Left lung (tissue), 14 donors: ENCODE measurements at places on chromosomes 7 and 10.
A peak's percentile ranks its signal among the peaks of the same experiment; 100 is the strongest.

GRCh38 chr10:11881030-11881476, 57.9 kb downstream of the PROSER2 start:
- no peak for DNase-seq

GRCh38 chr10:132464256-132465192, 67.5 kb downstream of the PWWP2B start:
- peak; percentile 64 for DNase-seq

DNA sequence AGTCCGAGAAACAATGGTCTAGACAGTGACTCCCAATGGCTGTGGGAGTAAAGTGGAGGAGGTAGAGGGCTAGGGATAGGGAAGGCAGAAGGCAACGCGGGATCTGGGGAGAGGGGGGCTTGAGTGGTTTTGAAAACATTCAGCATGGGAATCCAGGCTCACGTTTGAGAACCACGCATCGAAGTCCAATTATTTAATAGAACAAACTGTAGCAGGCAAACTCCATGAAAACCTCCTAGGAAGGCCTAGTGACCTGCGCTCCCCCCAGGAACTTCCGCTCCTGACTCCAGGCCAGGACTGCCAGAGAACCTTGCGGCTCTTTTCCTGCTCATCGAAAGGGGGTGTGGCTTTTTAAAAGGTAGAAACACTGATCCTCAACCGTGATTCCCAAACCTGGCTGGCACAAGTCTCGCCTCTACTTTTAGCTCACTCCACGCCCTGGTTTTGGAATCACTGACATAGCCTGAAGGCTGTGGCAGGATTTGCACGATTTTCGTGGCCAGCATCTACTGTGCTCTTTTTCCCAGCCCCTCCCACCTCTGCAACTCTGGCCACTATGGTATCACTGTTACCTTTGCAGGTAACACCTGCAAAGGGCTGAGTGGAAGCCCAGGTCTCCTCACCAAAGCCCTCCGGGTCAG, 43.4 kb downstream of the MYOF start:
- DNase-seq, result no peak

DNA sequence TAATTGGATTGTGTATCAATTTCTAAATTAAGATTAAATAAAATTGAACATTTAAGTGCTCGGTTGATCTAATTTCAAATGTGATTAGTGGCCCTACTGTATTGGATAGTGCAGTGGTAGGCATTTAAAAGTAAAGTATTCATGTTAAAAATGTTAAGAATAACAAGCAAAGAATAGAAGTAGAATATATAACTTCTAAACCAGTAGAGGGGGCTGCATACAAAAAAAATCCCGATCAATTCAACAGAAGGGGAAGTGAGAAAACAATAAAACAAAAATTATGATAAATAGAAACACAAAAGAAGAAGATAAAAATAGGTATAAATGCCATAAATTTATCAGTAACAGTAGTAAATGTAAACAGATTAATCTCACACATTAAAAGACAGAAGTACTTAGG, 24.9 kb upstream of the WDFY4 start:
- DNase-seq, result no peak

DNA sequence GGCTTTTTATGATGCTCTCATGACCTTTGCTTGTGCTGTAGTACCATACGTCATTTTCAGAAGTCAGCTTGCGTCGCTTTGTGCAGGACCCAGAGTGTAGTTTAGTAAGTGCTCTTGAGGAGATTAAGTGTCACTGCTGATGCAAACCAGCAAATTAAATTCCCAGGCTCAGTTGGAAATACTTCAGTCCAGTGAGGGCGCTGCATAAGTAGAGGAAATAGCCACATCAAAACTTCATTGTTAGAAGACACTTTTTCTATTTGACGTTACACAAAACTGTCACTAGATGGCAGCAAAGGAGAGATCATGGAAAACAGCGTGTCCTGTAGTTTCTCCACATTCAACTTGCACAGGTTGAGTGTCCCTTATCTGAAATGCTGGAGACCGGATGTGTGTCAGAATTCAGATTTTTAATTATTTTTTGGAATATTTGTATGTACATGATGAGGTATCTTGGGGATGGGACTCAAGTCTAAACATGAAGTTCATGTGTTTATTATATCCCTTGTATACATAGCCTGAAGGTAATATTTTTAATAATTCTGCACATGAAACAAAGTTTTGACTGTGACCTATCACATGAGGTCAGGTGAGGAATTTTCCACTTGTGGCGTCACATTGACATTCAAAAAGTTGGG, 7.9 kb downstream of the ZNF22 start:
- peak; percentile 78 for DNase-seq

GRCh38 chr7:30252885-30253795, 31.3 kb upstream of the ZNRF2 start:
- DNase-seq, result peak; percentile 61

- no peak for DNase-seq
Observed at GRCh38 chr7:118477036-118477435, 252.5 kb downstream of the ANKRD7 start.

GRCh38 chr10:5692461-5693358, 8.1 kb downstream of the TASOR2 start:
- peak; percentile 61 for DNase-seq

DNA sequence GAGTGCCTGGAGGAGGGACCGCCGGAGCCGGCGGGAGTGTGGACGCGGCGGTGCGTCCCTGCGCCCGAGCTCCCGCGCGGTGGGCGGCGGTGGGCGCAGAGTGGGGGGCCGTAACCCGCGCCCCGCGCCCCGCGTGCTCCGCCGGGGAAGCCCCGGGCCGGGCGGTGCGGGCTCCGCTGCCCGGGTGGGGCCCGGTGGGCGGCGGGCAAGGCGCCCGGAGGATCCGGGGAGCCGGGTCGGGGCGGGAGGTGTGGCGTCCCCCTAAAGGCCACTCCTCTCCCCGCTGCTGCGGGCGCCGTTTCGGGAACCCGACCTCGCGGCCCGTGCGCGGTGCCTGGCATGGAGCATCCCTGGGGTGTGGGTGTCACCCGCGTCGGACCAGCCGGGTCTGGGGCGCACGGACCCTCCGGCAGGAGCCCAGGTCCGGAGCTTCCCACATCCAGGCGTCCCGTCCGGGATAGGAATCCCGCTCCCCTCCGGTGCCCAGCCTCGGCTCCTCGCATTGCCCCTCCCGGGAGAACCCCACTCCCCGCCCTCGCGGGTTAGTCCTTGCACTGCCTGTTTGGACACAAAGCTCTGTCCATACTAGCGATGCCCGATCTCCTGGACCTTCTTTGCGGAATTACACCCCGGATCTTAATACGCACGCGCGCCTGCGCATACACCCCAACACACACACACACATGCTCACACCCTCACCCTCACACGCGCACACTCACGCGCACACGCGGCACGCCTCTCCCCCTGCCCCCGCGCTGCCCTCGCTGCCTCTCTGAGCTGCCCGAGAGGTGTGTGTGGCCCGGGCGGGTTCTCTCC, 723 bp downstream of the MTURN start:
- peak; percentile 78 for DNase-seq

DNA sequence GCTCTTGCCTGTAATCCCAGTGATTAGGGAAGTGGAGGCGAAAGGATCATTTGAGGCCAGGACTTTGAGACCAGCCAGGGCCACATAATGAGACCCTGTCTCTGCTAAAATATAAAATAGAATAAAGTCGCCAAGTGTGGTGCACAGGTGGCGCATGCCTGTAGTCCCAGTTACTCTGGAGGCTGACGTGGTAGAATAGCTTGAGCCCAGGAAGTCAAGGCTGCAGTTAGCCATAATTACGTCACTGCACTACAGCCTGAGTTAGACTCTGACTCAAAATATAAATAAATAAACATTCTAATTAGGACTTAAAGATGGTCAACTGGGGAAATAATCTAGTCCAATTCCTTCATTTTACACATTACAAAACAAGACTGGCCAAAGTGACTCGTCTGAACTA, 768 bp downstream of the CHCHD2 start:
- DNase-seq, result no peak

GRCh38 chr10:31607481-31607880, 288.5 kb downstream of the ZEB1 start:
- no peak for DNase-seq

GRCh38 chr7:137354961-137355360, 11.4 kb upstream of the PTN start:
- no peak for DNase-seq

DNA sequence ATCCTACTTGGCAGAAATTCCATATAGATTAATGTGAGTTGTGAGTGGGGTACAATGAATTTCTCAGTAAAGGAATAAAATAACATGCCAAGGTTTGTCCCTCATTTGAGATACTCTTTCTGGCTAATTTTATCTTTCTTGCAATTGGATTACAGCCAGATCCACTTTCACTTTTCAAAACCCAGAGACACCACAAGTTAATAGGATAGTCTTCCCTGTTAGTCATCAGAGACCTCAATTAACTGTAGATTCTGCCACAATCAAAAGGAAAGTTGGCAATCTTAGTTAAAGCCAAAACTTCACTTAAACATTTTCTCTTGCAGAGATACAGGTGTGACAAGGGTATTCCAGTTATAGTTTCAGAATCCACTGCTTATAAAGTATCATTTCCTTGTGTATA, 91.4 kb upstream of the PHYHIPL start:
- no peak for DNase-seq

DNA sequence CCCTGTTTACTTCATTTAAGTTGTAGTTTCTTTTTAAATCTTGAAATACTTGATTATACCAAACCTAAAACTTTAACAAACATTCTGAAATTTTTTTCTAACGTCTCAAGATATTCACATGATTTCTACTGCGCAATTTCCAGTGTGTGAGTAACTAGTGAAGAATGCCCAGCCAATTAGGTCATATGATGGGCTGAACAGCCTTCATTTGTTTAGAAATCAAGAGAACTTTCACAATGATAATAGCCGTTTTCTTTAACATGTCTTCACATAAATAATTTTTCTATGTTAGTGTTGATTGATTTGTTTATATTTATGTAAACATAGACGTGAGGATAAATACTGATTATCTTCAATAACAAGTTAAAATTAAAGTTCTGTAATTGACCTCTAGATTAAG, 21.8 kb downstream of the STAM start:
- peak; percentile 78 for DNase-seq

DNA sequence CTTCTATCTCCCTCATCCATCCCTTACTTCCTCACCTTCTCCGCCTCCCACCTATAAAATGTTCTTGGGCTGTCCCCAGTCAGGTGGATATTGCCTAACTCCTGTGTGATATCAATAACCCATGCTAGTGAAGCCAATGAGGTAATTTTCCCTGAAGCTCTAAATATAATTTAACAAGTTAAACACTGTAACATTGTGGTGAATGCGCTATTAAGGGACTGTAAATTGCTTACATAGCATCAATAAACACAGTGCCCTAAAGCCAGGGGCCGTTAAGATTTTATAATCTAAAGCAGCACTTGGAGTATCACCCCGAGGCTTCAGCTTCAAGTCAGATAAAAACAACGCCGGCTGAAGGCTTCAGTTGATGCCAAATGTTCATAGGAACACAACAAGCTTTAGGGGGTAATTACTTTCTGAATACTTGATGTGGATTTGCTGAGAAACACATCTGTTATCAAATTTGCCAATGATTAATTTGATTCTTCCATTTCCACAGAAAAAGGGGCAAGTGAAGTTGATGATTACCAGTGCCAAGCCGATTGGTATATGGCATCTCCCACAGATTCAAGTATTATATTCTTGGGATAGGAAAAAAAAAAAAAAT, 138.4 kb downstream of the CREB5 start:
- no peak for DNase-seq

- no peak for DNase-seq
Observed at GRCh38 chr7:128885370-128886187, 22.9 kb downstream of the ATP6V1F start.

GRCh38 chr7:80307227-80307856, 172.7 kb downstream of the GNAI1 start:
- DNase-seq, result no peak

- no peak for DNase-seq
Observed at GRCh38 chr7:148914208-148914777, 30.2 kb upstream of the EZH2 start.

- no peak for DNase-seq
Observed at GRCh38 chr10:80702143-80702542, 164.4 kb downstream of the SH2D4B start.

GRCh38 chr10:75744261-75744660, 312.8 kb downstream of the LRMDA start:
- DNase-seq, result peak; percentile 47

- no peak for DNase-seq
Observed at GRCh38 chr7:110977127-110977737, 113.7 kb upstream of the LRRN3 start.

DNA sequence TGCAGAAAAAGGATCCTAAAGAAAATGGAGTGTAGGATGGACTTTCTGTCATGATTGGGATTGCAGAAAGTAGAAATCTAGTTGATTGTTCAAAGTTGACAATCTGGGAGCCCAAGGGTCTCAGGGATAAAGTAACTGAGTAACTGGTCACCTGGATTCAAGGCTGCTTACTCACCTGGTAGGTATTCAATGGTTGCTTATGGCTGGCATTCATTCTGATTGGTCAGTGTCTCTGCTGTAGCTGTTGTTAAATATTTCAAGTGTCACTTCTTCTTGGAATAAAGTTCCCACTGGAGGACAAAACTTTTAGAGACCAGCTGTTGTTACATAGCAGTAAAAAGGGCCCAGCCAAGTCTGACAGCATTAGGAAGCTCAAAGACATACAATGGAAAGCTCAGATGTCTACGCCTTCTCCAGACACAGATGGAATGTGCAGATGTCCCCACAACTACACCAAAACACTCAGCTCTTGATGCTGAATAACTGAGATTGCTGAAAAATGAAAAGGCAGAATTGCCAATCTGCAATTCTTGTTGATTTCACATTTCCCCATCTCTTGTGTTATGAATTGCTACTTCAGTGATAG, 106.9 kb downstream of the ZNF467 start:
- no peak for DNase-seq

GRCh38 chr7:128940494-128941322, 3.0 kb downstream of the IRF5 start:
- no peak for DNase-seq

DNA sequence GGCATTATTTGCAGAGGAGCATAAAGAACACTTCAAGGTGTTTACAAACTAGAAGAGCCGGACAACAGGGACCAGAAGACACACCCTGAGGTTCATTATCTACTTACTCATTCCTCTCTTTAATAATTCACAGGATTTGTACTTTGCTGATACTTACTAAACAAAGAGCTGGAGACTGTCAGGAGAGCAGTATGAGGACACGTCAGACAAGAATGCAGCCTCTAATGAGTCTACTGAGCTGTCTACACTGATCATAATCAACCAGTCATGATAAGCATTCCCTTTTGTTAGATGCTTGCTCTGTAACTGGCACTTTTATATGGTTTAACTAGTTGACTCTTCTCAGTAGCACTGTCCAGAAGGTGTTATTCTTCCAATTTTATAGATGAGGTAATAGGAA, 243.3 kb upstream of the CDC14C start:
- no peak for DNase-seq

- no peak for DNase-seq
Observed at GRCh38 chr7:8908889-8909288, 475.5 kb downstream of the NXPH1 start.
